Activated CD8-positive, alpha-beta memory T cell treated with anti-CD3 and anti-CD28 coated beads, Interleukin-2, amount 10 ng/mL, durations not matched to agents 7 days and 5 days (primary cell): ENCODE measurements at places on chromosomes 6 and 20. TPM values are rescaled to one million over a fixed set of nuclear protein-coding genes. Genes with fewer than 3 reads are reported as not detected.
A peak's percentile ranks its signal among the peaks of the same experiment; 100 is the strongest.

- no peak for DNase-seq
- H3K4me1 ChIP-seq = peaks cover 13% of the 10 kb centered on the region
- H3K4me3 ChIP-seq = no peak overlapping the region
- H3K27ac ChIP-seq = no peak overlapping the region
These were observed 36.4 kb upstream of the PMEPA1 start for GRCh38 chr20:57746201-57746600.

The POPDC3 gene
- total RNA-seq = not detected

The SIRPB1 gene
- 6.0 TPM for total RNA-seq

DNA sequence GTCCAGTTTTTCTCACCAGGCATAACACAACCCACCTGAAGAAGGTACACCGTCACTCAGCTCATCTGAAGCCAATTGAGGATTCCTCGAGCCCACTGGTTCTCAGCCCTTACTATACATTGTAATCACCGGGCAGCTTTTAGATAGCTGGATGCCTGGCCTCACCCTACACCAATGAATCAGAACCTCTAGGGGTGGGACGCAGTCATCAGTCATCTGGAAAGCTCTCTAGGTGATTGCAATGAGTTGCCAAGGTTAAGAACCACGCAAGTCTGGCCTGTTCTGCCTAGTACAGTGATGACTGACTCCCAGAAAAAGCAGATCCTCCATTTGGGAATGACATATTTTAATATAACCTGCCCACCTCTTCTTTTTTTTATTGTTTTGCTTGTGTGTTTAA, 41.1 kb downstream of the MC3R start:
- H3K4me3 ChIP-seq = no peak overlapping the region
- no peaks in the 10 kb centered on the region for H3K4me1 ChIP-seq
- H3K36me3 ChIP-seq = no peaks in the 10 kb centered on the region

GRCh38 chr20:46433051-46433450, 26.6 kb upstream of the ELMO2 start:
- no peak overlapping the region for H3K27ac ChIP-seq
- no peak for DNase-seq
- H3K4me3 ChIP-seq = no peak overlapping the region
- peaks cover 31% of the 10 kb centered on the region for H3K27me3 ChIP-seq

DNA sequence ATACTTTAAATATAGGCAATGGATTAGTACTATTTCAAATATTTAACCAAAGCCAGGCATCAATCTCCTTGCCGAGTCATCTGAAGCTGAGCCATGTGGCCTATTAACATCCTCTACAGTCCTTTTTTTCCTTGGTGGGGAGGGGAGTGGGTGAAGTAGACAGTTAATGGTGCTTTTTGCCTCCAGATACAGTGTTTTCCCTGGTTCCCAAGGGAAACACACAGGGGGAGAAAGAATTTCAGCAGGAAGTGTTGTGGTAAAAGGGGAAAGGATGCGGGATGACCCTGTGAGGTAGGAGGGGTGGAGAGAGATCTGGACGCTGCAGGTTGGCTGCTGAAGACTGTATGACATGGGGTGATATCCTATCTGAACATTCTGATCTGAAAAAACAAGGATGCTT, 9.6 kb downstream of the CLDN20 start:
- H3K4me1 ChIP-seq = peaks cover 6% of the 10 kb centered on the region
- no peak for DNase-seq
- peaks cover 10% of the 10 kb centered on the region for H3K36me3 ChIP-seq
- peak overlapping the region; percentile 42 for H3K27ac ChIP-seq

DNA sequence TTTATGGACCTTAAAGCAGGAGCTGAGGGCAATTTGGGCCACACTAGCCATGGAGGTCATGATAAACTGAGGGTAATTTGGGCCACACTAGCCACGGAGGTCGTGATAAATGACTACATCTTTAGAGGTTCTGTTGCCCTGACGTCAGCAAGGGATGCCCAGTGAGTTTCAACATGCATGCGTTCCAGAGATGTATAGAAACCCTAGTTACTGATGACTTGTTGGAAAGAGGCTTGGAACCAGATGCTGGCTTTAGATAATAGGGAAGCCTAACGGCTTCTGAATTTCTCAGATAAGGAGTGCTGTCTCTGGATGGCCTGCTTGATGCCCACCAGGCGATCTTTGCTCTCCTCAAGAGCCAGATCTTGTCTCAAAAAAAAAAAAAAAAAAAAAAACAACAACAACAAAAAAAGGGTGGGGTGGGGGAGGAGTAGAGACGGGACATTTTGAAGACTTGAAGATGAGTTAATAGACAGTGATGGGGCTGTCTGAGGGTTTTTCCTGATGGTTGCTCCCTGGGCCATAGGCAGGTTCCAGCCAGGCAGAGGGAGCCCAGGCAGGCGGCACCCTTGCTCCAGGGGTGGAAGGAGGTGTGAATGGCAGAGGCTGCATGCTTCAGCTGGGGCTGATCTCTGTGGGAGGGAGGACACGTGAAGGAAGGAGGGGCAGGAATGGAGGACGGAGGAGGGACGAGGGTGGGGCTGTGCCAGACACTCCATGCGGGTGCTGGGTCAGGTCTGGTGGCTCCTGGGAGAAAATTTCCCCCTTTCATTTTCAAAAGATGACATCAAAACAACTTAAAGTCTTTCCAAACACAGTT, 27.0 kb upstream of the FRMD1 start:
- H3K4me3 ChIP-seq = no peak overlapping the region
- H3K36me3 ChIP-seq = no peaks in the 10 kb centered on the region
- DNase-seq = no peak
- H3K27ac ChIP-seq = no peak overlapping the region
- peaks cover 26% of the 10 kb centered on the region for H3K27me3 ChIP-seq

DNA sequence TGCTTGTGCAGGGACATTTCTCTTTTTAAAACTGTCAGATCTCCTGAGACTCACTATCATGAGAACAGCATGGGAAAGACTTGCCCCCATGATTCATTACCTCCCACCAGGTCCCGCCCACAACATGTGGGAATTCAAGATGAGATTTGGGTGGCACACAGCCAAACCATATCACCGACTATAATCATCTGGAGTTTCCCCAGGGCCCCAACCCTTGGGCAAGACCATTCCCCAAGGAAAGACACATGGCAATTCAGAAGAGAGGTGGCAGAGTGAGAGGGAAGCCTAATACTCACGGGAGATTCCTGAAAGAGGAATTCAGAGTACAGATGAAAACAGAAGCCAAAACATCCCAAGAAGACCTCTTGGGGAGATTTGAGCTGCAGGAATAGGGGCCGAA, 291.0 kb upstream of the PLCB4 start:
- no peaks in the 10 kb centered on the region for H3K4me1 ChIP-seq
- H3K27me3 ChIP-seq = no peaks in the 10 kb centered on the region
- H3K36me3 ChIP-seq = no peaks in the 10 kb centered on the region

- H3K4me3 ChIP-seq = no peak overlapping the region
- H3K27ac ChIP-seq = no peak overlapping the region
- no peaks in the 10 kb centered on the region for H3K4me1 ChIP-seq
- peaks cover 38% of the 10 kb centered on the region for H3K27me3 ChIP-seq
These were observed 31.2 kb upstream of the RALGAPA2 start for GRCh38 chr20:20743511-20744169.

DNA sequence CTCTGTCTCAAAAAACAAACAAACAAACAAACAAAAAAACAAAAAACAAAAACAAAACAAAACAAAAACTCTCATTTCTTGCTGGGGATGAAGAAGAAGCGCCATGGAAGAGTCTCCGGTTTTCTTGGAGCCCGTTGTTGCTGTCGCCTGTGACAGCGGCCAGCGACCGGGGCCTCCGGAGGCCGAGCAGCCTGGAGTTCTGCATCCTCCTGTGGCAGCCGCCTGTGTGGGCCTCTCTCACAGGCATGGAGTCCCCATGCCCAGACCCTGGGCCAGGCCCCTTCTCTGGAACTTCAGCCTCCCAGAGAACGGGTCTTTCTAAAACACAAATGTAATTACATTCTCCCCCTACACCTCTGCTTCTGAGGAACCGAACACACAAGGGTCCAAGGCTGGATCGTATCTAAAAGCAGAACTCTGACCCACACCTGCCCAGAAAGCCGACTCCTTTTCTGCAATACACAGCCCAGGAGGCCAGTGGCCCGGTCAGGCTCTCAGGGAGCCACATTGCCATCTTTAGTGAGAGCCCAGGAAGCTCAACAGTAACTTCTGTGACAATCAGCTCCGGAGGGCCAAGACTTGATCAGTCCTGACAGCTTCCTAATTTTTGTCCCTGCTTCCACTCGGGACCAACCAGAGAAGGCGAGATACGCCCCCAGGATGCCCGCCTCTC, 18.5 kb downstream of the DACT2 start:
- no peak overlapping the region for H3K4me3 ChIP-seq
- no peak for DNase-seq
- no peaks in the 10 kb centered on the region for H3K4me1 ChIP-seq
- H3K27ac ChIP-seq = no peak overlapping the region

DNA sequence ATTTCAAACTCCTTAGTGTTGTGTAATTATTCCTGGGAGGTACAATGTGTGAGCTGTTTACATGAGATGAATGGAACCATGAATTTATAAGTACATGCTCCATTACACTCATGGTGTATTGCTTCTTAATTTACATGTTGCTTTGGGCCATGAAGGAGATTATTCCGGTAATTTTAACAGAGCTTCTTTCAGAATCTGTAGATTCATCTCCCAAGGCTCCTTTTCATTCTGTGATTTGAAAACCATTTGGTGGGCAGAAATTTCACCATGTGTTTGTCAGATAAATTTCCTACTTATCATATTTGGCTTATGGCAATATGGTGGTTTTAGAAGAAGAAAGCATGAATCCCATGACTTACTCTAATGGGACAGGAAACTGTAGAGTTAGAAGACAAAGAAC, 421.6 kb upstream of the EYS start:
- no peak overlapping the region for H3K27ac ChIP-seq
- no peak overlapping the region for H3K4me3 ChIP-seq
- no peaks in the 10 kb centered on the region for H3K4me1 ChIP-seq
- no peaks in the 10 kb centered on the region for H3K27me3 ChIP-seq
- H3K36me3 ChIP-seq = no peaks in the 10 kb centered on the region

GRCh38 chr6:157430834-157431233, 49.8 kb downstream of the ZDHHC14 start:
- DNase-seq = no peak
- peaks cover 5% of the 10 kb centered on the region for H3K4me1 ChIP-seq
- H3K4me3 ChIP-seq = no peak overlapping the region

GRCh38 chr6:167951781-167952511, 45.5 kb upstream of the KIF25 start:
- DNase-seq = no peak
- no peak overlapping the region for H3K27ac ChIP-seq
- H3K4me3 ChIP-seq = no peak overlapping the region
- H3K4me1 ChIP-seq = peaks cover 4% of the 10 kb centered on the region
- peaks cover 5% of the 10 kb centered on the region for H3K36me3 ChIP-seq
- no peaks in the 10 kb centered on the region for H3K27me3 ChIP-seq

The DZANK1 gene
- 1.7 TPM for total RNA-seq

DNA sequence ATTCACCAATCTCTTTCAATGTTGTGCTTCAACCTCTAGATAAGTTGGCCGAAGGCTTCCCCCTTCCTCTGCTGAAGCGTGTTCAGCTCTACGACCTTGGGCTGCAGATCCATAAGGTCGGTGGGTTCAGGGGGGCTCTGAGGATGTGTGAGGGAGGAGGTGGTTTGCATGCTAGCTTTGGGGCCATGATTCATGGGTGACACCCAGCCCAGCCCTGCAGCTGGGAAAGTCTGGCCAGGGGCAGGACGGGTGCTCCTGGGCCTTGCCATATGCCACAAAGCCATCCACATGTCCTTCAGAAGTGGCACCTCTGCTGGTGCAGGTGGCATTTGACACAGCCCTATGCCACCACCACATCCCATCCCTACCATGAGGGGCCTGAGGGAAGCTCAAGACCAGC, 27.6 kb downstream of the LBP start:
- no peaks in the 10 kb centered on the region for H3K4me1 ChIP-seq
- no peak for DNase-seq
- no peak overlapping the region for H3K27ac ChIP-seq
- no peaks in the 10 kb centered on the region for H3K36me3 ChIP-seq
- no peak overlapping the region for H3K4me3 ChIP-seq

DNA sequence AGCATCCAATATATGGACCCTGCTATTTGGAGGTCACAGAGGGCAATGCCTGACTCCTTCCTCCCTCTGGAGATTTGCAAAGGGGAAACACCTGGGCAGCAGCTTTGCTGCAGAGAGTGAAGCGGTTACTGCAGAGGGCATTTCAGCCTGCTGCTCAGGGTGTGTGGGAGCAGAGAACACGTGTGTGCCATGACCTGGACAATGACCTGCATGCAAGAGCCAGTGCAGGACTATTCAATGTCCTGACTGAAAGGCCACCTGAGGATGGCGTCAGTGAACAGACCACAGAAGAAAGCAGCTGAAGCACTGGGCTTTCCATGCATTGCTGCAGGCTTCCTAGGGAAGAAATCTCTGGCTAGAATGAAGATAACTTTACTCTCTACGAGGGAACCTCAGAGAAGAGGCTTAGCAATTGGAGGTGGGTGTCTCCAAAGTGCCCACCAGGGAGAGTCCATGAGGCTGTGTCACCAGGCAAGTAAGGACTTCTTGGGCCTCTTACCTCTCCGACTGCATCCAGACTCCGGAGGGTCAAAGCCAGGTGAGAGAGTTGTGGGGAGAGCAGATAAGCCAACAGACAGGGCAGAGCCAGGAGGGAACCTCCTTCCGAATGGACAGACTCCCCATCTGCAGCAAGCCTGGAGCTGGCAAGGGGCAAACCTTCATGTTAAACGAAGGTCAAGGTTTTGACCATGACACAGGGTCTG, 52.9 kb upstream of the PMEPA1 start:
- DNase-seq = peak; percentile 30
- H3K27me3 ChIP-seq = peaks cover 16% of the 10 kb centered on the region
- no peaks in the 10 kb centered on the region for H3K4me1 ChIP-seq

- no peak for DNase-seq
- peaks cover 77% of the 10 kb centered on the region for H3K27me3 ChIP-seq
- H3K4me3 ChIP-seq = no peak overlapping the region
- H3K4me1 ChIP-seq = peaks cover 26% of the 10 kb centered on the region
These were observed 18.8 kb upstream of the PRDM13 start for GRCh38 chr6:99587792-99588191.

DNA sequence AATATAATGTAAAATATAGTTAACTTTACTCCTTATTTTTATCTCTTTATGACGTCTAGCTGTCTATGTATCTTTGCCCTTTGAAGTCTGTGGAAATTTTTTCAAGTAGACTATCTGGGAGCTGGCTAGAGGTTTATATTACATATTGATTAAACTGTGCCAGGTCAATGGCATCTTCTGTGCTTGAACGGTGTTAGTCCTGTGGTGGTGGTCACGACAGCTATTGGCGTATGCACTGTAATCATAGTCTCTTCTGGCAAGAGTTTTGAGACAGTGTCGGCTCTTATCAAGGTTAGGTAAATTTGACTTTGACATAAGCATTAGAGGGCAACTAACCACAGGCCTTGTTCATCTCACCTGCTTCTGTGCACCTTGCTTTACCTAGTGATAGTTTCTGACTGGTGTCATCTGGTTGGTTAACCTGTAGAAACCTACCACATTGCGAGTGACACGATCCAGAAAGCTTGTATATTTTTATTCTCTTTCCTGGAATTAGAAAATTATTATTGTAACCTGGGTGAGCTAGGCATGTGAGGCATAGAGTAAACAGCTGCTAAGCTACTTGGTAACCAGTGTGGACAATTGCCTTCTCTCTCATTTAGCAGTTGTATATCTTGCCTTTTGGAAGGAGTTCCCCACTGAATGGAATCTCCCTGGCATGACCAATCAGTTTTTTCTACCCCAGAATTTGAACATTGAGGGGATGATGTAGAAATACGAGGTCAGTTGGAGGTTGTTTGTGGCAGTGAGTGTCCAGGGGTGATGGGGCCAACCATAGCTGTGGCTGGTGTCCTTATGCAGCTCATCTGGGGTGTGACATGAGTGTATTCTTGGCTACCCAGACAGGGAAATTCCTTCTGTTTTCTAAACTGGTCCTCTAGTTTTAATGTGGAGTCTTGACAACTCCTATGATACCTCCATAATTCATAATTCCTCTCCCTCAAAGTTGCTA, 45.9 kb downstream of the SH3BGRL2 start:
- H3K4me1 ChIP-seq = peaks cover 7% of the 10 kb centered on the region
- no peak overlapping the region for H3K4me3 ChIP-seq
- H3K27me3 ChIP-seq = no peaks in the 10 kb centered on the region
- H3K36me3 ChIP-seq = no peaks in the 10 kb centered on the region
- no peak overlapping the region for H3K27ac ChIP-seq

The TULP1 gene
- not detected for total RNA-seq
